A172 (cell line): ENCODE measurements at places on chromosomes 4 and X.
A peak's percentile ranks its signal among the peaks of the same experiment; 100 is the strongest.

DNA sequence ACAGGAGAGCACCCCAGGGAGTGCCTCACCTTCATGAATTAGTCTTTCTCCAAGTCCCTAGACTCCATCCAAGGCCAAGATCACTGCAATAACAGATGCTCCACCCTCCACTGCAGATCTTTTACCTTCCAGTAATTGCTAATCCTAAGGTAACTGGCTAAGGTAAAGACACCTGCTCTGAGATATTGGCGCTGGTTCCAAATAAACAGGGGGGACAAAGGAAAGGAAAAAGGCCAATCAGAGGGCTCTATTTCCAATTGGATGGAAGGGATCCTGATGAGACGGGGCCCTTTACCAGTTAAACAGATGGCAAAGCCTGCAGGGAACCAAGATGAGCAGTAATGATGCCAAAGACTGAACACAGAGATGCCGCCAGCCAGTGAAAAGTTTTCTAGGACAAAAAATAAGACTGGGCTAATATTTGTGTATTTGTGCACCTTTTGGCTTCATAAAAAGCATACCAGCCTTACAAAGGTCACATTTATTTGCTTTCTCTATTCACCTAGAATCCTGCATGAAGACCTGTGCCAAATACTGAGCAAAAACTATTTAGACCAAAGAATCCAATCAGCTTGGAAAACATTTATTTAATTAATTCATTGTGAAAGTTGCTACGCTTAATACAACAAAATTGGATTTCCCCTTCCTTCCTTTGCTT is 148.5 kb downstream of the PPP3CA start:
- DNase-seq: no peak

DNA sequence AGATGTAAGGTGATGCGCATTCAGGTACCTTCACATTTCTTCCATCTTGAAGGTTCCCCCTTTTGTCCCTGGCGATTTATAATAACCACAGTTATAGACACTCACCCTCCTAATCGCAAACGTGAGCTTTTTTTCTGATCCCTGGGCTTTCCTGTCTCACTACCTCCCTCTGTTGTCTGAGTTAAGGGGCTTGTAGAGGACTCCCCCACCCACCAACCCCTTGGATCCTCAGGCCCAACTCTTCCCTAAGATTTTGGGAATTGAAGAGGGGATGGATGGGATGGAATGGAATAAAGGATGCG is 1.4 kb downstream of the CNKSR2 start:
- no peak for DNase-seq

- DNase-seq: peak; percentile 75
Measured at GRCh38 chr4:47145630-47146029, 114.3 kb downstream of the GABRB1 start.

DNA sequence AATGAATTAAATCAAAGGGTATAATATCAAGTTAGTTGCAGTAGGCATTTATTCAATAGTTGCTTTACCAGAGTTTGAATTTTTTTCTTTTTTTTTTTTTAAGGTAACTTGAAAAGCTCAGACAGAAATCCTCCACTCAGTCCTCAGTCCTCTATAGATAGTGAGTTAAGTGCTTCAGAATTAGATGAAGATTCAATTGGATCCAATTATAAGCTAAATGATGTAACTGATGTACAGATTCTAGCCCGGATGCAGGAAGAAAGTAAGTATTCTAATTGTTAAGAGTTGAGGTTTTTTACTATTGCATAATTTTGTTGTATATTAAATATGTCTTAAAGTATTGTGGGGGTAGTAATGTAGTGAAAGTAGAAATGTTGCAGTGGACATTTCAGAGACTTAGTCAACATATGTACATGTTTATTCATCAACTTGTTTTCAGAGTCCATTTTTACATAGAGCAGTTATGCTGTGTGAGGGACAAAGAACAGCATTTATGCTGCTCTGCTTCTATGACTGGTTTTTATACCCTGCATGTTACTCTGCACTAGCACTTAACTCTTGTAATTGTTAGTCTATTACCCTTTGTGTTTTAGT is 38.4 kb downstream of the SLAIN2 start:
- no peak for DNase-seq

DNA sequence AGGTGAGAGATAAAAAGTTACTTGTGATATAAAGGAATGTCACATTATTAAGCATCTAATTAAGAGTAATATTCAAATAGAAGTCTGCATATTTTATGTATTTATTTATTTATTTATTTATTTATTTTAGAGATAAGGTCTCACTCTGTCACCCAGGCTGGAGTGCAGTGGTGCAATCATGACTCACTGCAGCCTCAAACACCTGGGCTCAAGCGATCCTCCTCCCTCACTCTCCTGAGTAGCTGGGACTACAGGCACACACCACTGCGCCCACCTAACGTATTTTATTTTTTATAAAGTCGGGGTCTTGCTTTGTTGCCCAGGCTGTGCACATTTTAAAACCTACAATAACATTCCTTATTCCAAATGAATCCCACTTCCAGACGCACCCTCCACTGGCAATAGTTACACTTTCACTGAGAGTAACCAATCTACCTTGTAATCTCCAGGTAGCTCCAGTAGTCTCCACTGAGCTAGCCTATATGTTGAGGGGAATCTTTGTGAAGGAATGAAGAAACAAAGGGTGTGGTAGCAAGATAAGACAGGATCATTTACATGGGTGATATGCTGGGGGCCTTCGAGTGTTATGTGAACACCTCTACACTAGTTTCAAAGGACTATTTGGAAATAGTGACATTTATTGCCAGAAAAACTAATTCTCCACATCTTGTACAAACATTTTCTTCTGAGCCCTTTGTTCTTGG is 11.9 kb downstream of the SH3D19 start:
- DNase-seq: no peak

DNA sequence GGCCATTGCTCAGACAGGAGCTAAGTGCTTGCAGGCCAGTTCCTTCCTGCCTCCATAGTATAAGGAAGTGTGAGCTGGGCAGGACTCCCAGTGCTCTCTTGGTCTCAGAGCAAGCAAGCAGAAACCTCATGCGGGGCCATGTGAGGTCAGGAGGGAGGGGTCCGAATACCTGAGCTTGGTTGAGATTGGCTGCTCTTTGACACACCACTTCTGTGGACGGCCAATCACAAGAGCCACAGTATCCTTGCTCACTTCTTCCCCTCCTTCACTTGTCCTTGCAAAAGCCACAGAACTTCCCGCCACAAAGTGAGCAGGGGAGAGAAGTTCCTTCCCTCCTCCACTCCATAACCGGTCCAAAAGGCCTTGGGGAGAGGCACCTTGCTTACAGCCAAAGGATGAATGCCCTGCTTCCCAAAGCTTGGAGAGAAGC is 56.7 kb downstream of the PRPS1 start:
- peak; percentile 18 for DNase-seq

GRCh38 chr4:92969650-92970379 is 666.0 kb downstream of the GRID2 start:
- peak; percentile 90 for DNase-seq

DNA sequence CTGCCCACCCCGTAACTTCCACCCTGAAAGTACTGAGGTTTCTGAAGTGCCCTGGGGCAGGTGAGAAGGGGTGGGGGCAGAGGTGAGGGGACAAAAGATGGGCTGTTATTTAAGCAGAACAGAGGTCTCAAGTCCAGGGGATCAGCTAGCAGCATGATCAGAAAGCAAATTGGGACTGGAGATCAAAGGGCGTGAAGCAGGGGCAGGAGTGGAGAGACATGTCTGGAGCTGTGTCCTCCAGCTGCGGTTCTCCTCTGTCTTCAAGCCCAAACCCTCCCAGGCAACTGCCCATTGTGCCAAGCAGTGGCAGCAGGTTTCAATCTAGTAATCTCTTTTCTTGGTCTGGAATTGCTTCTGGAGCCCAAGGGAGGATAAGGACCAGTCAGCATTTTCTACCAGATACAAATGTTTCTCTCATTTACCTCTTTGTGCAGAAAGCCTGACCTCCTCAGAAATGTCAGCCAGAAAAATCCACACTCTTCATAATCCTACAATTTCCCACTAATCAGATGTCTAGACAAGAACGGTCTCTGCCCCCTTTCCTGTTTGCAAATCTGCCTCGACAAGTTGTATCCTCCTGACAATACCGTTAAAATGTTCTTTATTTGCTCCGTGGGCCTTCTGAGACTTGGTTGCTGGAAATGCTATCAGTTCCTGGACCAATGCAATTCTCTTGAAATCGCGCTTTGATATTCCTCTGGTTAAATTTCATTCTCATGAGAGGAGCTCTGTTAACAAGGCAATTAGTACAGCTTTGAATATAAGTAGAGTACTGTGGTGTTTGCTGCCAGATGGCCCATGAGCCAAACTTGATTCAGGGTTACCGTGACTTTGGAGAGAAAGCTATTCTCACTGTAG is 23.2 kb upstream of the RASL11B start:
- DNase-seq: no peak

DNA sequence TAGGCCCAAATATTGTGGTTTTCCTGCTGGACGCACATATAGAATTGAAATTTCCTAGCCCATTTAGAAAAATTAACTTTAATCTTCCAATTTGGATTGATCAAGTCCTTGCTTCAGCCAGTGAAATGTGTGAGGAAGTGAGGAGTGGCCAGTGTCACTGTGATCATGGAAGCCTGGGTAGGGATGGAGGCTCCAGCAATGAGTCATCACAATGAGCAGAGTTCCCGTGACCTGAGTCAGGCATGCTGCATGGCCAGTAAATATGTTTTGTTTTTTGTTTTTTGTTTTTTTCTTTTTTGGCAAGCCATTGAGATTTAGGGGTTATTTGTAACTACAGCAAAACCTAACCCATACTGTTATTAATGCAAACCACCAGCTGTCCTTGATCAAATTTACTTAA is 52.1 kb downstream of the IDS start:
- DNase-seq: peak; percentile 76

DNA sequence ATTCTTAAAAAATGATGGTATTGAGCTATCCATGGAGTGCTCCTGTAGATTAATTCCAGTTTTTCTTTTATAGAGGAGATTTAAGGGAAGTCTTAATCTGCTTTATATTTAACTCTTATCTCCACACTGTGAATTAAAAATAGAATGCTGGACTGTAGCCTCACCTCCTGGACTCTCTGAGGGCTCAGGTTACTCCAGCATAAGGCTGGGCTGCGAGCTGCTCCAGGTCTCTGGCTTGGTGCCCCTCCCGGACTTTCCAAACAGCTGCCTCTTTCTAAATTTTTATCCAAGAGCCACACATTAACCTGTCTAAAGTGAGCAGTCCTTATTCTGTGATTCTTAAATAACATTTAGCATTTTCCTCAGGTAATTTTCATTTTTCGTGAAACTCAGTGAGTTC is 218.7 kb upstream of the JADE1 start:
- DNase-seq: no peak

DNA sequence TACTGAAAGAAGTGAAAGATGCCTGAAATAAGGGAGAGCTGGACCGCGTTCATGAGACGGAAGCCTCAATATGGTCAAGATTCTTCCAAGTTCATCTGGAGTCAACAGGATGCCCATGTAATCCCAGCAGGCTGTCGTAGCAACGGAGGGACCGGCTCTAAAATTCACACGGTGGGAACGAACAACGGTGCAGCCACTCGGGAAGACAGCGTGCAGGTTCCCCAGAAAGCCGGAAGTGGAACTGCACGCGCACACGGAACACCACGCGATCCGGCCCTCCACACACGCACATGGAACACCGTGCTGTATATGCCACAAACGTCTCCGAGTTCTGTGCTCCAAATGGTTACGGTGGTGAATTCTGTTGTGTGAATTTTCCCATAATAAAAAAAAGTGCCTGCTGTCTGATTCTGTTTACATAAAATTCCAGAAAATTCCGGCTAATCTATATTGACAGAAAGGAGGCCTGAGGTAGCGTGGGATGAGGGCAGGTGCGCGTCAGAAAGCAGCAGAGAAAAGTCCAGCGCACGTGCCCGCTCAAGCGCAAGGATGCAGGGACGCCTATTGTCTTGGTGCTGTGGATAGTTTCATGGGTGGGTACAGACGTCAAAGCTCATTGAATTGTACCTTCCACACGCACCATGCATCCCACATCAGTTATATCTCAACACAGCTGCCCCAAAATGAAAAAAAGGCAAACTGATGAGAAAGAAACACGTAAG is 31.2 kb downstream of the PPP2R3B start:
- DNase-seq: no peak

DNA sequence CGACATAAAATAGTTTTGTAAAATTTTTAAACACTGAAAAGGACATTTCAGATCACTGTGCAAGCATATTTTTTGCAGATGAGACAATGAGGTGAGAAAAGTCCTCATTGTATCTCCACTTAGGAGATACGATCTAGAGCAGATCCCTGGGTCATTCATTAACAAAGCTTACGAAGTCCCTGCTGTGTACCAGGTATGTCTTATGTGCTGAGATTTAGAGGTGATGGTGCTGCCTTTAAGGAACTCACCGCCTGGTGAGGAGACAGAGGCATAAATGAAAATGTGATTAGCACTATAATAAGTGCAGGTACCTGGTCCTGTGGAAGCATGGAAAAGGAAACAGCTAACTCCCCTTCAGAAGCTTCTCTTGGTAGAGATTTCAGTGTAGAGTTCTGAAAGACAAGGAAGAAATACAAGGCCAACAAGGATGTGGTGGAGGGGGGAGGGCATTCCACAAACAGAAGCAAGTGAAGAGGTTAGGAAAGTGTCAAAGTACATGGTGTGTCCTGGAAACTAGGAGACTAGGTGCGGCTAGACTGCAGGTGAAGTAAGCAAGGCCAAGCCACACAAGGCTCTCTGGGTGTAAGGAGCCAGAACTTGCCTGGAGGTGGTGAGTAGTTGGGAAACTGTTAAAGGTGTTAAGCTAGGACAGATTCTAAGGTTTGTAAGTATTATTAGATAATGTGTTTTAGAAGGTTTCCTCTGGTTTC is 1.5 kb upstream of the NDNF start:
- no peak for DNase-seq

- DNase-seq: no peak
Measured at GRCh38 chr4:23476515-23477090, 413.2 kb downstream of the PPARGC1A start.

DNA sequence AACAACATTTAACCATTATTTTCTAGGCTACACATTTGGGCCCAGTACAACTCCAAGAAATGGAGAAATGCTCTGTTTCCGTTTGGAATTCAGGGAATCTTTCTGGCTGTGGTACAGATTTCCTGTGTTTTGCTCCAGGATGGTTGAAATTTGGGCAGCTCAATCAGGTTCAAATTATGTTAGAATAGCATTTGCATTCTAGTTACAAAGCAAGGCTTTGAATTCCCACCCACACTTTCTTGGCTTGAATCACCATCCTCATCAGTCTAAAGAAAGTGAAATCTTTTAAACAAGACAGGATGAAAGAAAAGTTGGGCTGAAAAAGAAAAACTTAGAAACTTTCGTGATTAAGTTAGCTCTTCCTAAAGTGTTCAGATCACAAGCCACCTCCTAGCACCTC is 98.1 kb upstream of the VCX3B start:
- DNase-seq: no peak

GRCh38 chr4:116401293-116401692 is 684.1 kb downstream of the TRAM1L1 start:
- no peak for DNase-seq

- no peak for DNase-seq
Measured at GRCh38 chr4:71830497-71831190, 46.8 kb upstream of the GC start.
